IPS-NIHi11 (cell line): ENCODE measurements at places on chromosomes 1 and 21.
A peak's percentile ranks its signal among the peaks of the same experiment; 100 is the strongest.

GRCh38 chr1:28668956-28669723 lies 556 bp downstream of the GMEB1 start:
- no peak for DNase-seq

GRCh38 chr1:78255846-78256245 lies 210.1 kb downstream of the GIPC2 start:
- no peak for DNase-seq

- DNase-seq: no peak
Observed at GRCh38 chr1:205914155-205914507, 29.1 kb downstream of the SLC26A9 start.

GRCh38 chr1:27233667-27234048 lies 774 bp upstream of the WDTC1 start:
- peak; percentile 20 for DNase-seq

GRCh38 chr1:223731133-223731770 lies 18.9 kb downstream of the CAPN2 start:
- no peak for DNase-seq

DNA sequence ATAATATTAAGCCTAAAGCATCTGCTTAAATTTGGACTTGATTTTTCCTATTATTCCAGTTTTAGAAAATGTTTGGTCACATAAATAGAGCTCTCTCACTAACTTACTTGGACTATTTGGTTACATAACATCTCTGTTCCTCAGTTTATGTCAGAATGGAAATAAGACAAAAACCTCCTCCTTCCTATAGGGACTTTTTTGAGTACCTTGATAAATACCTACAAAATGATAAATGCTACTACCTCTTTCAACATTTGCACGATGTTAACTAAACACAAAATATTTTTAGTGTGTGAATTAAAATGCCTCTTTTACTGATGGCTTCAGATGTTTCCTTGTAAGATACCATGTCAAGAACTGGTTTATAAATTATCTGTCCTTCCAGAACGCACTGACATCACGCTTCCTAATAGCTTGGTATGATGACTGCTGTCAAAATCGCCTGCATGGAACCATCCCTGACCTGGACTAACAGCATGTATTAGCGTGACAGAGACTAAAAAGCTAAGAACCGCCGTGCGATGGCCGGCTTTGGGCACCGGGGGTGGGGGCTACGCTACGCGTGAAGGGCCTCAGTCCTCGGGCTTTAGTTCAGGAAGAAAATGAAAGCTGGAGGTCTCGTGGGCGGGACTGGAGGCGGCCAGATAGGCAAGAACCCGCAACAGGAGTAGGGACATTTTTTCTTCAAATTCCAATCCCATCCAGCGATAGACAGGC lies 133.2 kb upstream of the BARHL2 start:
- no peak for DNase-seq

DNA sequence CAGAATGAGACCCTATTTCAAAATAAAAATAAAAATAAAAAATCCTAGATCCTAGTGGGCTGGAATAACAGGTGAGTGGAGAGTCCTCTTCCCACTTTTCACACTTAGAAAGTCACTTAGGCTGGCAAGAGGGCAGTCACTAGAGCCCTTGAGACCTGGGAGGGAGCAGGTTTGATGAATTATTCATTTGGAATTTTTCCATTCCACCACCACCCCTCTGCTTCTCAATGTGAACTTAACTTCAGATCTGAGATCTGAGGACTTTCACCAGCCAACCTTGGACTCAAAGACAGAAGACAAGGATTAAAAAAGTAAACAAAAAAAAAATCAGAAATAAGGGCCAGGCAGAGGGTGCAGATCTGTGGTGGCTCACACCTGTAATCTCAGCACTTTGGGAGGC lies 16.5 kb downstream of the AKR7A3 start:
- no peak for DNase-seq

DNA sequence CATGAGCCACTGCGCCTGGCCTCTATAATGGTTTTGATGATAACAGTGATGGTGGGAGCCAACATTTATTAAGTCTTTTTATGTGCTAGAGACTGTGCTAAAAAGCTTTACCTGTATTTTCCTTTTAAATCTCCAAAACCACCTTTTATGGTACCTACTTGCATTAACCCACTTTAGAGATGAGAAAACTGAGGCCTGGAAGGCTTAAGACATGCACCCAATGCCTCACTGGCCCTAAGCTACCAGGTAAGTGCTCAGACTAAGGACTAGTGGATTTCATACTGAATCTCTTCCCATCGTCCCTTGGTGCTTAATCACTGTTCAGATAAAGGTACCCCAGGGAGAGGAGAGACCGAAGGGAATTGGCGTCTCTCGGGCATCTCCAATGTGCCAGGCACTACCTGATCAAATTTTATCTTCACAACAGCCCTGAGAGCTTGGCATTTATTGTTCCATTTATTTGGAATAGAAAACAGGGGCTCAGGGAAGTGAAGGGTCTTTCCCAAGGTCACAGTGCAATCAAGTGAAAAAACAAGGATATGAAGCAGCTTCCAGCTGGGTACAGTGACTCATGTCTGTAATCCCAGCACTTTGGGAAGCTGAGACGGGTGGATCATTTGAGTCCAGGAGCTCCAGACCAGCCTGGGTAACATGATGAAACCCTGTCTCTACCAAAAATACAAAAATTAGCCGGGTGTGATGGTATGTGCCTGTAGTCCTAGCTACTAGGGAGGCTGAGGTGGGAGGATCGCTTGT lies 84.2 kb downstream of the LACTBL1 start:
- DNase-seq: no peak

GRCh38 chr21:44903689-44904088 lies 17.0 kb downstream of the ITGB2 start:
- no peak for DNase-seq

DNA sequence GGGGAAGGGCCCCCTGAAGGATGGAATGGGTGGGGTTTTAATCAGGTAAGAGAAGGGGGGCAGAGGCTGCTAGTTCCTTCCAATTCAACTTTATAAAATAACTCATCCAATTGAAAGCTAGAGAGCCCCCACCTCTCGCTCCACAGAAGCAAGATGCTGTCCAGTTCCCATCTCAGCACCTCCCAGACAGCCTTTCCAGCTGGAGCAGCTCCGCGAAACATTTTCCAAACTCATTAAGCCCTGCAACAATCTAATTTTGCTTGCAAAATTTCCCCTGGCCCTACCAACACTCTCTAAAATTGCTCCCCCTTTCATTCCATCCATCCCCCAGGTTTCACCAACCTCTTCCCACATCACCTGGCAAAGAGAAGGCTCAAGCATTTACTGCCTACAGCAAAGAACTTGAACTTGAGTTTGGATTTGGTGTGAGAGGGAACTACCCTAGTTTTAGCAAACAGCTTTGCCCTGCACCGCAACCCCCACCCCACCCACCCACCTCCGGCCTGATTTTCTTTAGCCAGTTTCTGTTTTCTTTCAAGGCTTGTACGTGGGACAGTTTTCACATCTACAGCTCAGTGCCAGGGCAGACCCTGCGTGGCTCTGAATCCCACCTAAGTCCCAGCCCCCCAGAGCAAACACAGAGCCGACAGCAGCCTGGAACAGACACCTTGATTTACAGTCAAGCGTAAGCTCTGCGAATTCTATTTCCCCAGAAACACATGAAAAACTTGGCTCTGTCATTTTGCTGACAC lies 46.7 kb downstream of the SYF2 start:
- DNase-seq: no peak

GRCh38 chr1:36835017-36835695 lies 199.2 kb downstream of the GRIK3 start:
- no peak for DNase-seq

- no peak for DNase-seq
Observed at GRCh38 chr1:6852136-6852890, 67.1 kb downstream of the CAMTA1 start.

DNA sequence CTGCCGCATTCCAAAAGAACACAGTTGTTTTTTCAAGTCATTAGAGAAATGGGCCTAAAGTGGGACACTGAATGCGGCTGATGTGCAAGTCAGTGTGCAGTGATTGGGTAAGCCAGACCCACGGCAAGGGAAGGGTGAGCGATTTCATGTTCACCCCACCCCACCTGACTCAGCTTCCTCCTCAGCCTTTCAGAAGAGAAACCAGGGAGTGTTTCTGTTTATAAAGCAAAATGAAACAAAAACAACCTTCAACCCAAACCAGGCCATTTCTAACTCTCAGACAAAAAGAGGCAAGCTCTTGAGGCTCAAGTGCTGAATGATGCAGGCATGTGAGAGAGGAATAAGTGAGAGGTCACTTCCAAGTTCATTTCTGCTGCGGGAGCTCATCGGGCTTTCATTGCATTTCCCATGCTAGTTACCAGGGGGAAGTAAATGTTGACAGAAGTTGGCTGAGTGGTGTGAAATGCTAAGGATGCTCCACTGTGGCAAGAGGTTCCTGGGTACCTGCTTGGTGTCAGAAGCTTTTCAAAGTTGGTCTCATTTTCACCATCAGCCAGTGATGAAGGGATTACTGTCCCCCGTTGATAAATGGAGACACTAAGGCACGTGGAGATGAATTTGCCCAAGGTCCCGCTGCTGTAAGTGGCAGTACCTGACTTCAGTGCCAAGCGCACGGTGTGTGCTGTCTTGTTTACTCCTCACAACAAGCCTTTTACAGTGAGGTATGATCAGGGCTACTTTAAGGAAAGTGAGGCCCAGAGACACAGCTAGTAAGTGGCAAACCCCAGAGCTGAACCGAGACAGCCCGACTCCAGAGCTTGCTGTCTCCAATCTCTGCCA lies 29.1 kb downstream of the STPG1 start:
- DNase-seq: no peak

DNA sequence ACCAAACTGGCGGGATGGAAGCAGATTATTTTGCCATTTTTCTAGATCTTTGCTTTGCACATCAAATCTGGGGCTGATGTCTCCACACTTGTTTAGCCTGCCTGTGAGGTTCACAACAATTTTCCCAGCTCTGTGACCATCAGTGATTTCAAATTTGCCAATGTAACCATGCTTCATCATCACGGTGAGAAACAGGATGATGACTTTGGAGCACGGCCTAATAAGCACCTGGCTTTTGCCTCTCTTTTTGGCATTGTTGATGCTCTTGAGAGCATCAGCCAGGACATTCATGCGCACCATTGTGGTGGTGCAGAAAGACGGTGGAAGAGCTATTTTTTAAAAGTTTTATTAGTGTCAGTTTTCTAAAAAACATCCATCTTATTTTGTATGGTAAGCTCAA lies 50.1 kb downstream of the IARS2 start:
- DNase-seq: no peak

GRCh38 chr1:211145944-211146343 lies 12.0 kb upstream of the KCNH1 start:
- DNase-seq: no peak
